AG04450 (cell line): ENCODE measurements at places on chromosomes 6 and 20.

DNA sequence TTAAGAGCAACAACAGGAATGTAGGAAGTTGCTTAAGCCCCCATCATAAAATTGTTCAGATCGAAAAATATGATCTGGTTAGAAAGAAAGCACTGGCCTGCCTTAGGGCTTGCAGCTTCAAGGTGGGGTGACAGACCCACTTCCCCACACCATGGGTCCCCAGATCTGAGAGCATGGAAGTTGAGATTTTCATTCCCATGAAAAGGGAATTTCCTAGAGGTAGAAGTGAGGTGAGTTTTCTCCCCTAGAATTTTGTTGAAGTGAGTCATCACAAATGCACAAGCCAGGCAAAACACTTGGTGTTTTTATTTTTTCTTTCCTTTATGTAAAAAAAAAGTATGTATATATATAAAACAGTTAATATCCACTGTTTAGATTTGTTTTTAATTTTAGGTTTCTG, 213.6 kb upstream of the SUPT3H start:
- DNase-seq, result no peak

DNA sequence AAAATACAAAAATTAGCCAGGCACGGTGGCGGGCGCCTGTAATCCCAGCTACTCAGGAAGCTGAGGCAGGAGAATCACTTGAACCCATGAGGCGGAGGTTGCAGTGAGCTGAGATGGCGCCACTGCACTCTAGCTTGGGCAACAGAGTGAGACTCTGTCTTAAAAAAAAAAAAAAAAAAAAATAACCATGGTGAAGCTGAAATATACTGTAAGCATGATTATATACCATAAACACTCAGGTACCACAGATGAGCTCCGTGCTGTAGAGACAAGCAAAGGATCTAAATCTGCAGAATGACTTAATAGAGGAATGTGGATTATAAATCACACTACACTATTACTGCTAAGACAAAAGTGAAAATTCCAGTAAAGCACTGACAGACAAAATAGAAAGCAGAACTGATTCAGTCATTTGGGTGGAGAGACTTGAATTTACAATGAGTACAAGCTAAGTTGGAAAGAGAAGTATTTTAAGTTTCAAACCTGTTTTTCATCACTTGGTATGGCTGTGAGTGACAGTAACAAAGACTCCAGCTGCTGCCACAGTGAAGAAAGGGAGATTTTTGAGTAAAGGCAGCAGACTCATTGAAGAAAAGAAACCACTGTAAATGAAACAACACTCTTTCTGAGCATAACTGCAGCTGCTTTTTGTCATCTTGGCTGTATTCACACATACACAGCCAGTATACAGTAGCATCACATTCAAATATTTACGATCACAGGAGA, 322.1 kb downstream of the RNGTT start:
- no peak for DNase-seq

DNA sequence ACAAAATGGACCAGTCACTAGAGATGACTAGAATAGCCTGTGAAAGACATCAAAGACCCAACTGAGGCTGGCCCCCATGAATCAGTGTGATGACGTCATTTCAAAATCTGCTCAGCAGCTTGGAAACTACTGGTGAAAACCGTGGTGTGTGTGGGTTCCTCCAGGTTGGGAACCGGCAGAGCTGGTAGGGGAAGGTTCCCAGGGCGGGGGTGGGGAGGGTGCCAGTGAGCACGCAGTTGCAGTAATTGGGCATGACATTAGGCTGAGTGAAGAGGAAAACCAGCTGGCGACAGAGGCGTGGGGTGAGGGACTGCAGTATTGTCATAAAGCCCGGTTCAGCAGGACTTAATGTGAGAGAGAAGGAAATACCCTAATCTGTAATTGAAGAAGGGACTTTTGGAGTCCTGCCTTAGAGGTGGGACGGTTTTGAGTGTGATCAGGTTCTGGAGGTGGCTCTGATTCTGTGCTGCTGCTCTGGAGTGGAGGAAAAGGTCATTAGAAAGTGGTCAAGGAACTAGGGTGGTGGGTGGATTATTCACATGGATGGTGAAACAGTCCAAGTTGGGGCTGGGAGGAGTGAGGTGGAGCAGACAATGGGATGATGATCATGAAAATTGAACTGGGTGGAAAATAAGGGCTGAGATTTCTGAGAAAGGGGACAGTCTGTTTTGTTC, 52.0 kb upstream of the MTHFD1L start:
- DNase-seq, result no peak

DNA sequence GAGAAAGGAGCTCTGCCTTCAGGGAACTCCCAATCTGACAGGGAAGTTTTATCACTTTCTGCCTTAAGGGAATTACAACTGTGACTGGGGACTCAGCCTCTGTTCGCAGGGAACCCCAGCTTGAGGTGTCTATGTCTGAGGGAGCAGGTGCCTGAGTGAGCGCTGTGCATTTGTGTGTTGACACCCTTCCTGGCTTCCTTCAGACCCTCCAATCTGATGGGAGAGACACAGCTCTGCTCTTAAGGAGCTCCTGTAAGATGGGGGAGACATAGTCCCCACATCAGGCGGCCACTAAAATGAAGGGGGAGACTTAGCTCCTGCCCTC, 62.3 kb downstream of the MRPL14 start:
- DNase-seq, result no peak

- DNase-seq, result no peak
These were observed 45.4 kb downstream of the CDS2 start for GRCh38 chr20:5172167-5172601.

- no peak for DNase-seq
These were observed 266.5 kb upstream of the QKI start for GRCh38 chr6:163147994-163148393.

DNA sequence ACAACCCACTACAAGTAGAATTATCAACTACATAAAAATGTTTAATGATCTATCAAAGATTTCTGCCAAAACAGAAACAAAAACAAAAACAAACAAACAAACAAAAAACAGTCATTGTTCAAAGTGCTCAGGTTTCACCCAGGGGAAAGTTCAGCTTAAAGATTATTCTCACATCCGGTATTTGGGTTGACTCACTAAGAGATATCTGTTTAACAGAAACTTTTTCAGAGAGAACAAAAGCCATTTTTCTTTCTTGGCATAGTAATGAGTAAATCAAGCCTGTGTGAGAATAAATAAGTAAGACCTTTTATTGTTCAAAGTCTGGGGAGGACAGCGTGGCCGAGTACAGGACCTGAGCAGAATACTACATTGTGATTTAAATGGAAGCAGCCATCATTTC, 143.6 kb downstream of the RCAN2 start:
- no peak for DNase-seq

DNA sequence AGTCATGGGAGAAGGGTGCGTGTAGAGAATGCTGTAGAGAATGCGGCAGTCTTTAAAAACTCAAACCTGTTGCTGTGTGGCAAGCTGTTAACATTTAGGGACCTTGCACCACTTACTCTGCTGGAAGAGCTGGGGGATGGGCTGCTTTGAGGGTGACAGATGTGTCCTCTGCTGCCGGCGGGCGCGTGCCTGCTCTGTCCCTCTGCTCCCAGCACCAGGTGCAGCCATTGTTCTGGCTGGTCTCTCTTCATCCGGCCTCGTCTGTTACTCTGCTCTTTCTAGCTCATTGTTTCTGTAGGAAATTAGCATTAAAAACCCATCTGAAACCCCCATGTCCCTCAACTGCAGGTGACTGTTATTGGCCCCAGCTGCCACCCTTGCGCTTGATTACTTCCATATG, 78.5 kb downstream of the CBFA2T2 start:
- DNase-seq, result no peak

DNA sequence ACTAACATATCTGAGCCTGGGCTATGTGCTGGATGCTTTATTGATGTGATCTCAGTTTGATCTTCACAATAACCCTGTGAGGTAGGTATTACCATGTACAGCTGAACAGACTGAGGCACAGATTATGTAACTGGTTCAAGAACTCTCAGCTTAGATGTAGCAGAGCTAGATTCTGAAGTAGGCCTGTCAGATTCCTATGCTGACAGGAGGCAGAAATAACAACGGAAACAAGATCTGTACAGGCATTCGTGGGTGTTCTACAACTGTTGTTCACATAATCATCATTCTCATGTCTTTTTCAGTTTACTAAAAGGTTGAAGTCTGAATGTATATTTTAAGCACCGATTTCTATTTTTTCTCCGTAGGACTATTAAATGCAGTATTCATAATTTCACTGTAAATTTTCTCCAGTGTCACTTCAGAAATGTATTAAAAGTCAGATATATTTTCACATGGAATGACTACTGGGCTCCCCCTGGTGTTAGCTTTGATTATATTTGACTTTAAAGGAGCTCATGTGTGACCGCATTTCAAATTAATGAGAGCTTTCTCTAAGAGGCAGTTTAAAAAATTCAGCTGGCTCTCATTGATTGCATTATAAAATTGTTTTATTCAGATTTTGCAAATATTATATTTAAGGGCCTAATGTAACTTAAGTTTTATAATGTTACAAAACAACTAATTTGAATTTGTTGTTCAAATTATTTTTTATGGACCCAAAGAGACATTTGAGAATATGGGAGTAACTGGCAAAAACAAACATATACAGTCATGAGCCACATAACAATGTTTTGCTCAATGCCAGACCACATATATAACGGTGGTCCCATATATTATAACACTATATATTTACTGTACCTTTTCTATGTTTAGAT, 36.4 kb upstream of the SLC17A4 start:
- DNase-seq, result no peak

DNA sequence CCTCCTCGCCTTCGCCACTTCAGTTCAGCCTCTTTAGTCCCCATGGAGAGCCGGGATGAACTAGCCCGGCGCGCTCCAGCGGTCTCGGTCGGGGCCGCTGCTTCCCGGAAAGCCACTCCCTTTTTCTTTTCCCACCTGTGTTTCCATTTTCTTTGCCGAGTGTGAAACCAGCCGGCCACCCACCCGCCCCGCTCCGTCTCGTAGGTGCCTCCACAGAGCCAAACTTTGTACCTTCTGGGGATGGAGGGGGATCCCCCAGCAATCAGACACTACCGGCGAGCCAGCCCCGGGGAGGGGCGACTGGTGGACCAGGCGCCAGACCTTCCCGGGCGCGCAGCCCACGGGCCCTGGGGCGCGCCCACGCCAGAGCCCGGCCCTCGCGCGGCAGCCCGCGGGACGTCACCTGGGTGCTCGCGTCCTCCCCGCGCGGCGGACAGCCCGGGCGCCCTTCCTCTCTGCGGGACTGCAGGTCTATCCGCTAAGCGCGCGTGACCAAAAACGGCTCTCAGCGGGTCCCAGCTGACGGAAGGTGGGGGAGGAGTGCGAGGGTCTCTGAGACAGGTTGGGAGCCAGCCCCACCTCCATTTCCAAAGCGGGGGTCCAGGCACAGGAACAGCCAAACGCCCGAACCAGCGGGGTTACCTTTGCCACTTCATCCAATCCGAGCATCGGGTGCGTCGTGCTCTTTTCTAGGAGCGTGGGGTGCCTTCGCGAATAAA, at the start of gene MCHR2:
MCHR2 (minus strand) TSS at position 691 of the 719 bp plus-strand sequence. CDS start 38,076 bp downstream, outside the sequence.
- DNase-seq, result no peak

- no peak for DNase-seq
These were observed 177.7 kb upstream of the SNX9 start for GRCh38 chr6:157645201-157645795.

DNA sequence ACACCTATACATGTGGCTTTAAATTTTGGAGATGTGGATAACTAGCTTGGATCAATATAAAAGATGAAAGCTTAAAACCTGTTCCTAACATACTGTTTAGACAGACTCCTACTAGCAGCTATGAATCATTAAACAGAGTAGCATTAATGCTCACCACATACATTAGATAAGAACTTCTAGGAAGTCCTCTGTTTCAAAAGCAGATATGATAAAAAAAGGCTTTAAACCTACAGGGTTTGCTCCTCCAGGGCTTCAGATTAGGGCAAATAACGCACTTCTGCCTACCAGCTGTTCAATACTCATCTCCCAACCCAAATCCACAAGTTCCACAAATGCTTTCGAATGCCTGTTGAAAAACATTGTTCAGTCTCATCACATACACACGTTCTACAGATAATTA, 1.5 kb downstream of the REPS1 start:
- DNase-seq, result no peak

GRCh38 chr20:18717062-18717461, 96.5 kb upstream of the SCP2D1 start:
- DNase-seq, result no peak

- no peak for DNase-seq
These were observed 42.1 kb upstream of the BTN3A2 start for GRCh38 chr6:26322645-26323482.

DNA sequence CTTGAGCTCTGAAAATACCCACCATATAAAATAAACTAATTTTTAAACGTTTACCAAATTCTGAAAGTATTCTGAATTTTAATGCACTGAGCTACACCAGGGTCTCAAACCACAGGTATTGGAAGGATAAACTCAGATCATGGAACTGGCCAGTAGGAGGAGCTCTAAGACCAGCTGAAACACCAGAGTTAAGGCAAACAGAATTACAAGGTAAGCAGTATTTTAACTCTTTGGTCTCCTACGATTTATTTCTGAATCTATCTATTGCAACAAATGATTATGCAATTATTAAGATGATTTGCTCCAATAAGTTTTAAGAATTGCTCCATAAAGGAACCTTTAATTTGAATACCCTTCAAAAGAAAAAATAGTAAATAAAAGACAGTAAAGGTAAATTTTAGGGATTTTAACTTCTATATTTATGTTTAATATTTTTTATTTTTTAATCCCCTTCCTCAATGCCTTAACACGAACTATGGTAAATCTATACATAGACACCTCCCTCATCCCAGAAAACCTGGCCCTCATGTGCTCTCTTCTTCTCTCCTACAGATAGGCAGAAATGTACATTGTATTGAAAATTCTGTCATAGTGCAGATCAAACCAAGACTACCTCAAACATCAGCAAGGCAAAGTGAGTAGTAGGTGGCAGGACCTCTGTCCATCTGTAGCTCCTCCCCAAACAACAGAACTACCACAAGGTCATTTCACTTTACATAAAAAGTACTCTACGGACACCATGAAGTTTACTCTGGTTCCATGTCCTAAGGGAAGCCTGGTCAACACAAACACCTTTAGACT, 58.4 kb downstream of the SMLR1 start:
- peak; percentile 62 for DNase-seq

- no peak for DNase-seq
These were observed 43.4 kb downstream of the CNKSR3 start for GRCh38 chr6:154466971-154467679.

GRCh38 chr6:132648356-132648755, 10.6 kb downstream of the TAAR1 start:
- DNase-seq, result no peak

DNA sequence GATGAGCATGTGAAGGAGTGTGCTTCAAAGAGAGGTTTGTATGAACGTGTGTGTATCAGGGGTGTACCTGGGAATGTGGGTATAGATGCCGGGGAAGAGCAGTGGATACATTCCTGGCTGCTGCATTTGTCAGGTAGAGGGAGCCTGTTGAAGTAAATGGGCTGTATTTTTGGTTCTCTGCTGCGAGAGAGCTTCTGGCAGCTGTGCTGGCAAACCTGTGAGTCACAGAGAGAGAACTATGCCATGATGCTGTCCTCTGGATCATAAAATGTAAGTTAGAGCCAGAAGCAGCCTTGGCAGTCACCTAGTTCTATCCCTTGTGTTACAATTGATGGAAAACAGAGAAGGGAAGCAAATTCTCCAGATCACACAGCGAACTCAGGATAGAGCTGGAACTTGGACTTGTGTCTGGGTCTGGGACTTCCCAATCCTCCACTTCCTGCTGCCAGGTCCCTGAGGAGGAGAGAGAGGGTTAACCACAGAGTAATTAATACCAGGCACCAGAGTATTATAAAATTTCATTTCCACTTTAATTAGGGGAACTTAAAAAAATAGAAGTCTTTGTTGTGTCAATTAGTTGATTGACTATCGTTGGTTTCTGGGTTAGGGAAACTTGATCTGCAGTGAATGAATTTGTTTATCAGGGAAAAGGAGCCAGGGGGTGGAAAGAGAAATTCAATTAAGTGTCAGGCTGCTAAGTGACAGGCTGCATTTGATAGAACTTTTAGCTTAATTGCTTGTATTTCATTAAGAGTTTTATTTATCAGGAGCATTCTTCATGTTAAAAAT, 41.1 kb upstream of the GTSF1L start:
- no peak for DNase-seq
